ENCODE measurements at places on chromosomes 3 and 15.

DNA sequence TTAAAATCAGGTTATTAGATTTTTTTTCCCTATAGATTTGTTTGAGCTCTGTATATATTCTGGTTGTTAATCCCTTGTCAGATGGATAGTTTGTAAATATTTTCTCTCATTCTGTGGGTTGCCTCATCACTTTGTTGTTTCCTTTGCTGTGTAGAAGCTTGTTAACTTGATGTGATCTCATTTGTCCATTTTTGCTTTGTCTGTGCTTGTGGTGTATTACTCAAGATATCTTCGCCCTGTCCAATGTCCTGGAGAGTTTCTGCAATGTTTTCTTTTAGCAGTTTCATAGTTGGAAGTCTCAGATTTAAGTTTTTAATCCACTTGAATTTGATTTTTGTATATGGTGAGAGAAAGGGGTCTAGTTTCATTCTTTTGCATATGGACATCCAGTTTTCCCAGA is 699.1 kb downstream of the NAALADL2 start:
- no peak for DNase-seq

GRCh38 chr15:50163719-50164410 is 18.1 kb upstream of the SLC27A2 start:
- no peak for DNase-seq

DNA sequence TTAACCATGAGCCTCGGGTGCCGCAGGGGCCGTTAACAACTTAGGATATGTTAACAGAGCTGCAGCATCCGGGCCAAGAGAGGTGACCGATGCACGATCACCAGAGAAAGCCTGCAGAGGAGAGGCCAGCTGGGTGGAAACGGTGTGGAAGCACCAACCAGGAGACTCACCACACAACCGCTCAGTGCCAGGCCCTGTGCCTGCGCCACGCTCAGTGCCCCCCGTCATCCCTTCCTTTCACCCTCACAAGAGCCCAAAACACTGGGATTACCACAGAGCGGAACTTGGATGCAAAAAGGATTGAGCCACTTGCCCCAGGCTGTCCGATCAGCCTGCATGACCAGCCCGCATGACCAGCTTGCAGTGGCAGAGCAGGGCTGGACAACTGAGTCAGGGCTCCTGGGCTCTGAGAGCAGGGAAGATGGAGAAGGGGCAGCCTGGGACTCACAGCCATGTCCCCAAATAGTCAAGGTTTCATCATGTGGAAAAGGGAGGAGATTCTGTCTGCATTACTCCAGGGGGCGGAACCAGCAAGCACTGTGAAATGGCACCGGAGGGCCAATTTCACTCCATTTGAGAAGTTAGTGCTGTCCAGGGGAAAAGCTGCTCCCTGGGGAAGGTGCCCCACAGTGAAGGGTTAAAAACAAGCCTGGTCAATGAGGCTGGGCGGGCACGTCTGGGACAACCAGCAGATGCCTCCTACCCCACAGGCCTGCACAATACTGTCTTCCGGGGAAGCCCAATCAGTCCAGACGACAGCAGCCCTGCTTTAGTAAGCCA is 156.8 kb downstream of the ATP10A start:
- no peak for DNase-seq

DNA sequence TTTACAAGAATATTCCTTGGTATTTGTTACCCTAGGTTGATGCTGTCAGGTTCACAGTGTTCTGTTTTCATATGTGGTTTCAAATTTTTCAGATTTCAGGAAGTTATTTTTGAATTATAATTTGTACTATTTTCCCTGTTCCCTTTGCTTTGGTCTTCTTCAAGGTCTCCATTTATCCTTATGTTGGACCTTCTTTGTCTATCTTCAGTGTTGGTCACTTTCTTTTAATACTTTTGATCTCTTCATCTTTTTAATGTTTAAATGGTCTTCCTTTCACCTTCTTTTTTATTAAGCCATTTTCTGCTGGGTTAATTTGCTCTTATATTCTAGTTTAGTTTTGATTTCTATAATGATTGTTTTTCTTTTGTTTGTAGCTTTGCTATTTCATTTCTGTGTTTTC is 61.3 kb downstream of the KLHL25 start:
- DNase-seq = no peak

DNA sequence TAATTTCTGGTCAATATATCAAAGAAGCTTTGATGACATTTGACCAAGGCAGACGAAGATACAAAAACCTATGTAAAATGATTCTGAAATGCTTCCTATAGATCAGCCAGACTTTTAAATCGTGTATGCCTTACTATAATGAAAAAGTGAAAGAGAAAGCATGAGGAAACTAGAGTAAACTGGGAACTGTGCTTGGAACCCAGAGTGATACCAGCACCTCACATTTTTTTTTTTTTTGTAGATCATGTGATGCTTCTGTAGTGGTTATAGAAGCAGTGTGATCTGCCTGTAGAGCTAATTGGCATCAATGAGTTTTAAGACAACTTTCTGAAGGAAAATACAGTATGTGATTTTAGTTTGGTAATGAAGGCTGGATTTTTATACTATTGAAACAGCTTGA is 150.7 kb downstream of the NLGN1 start:
- no peak for DNase-seq

- no peak for DNase-seq
These were observed 10.8 kb downstream of the STRA6 start for GRCh38 chr15:74191798-74192197.

GRCh38 chr3:165742351-165742750 is 94.9 kb downstream of the BCHE start:
- no peak for DNase-seq

DNA sequence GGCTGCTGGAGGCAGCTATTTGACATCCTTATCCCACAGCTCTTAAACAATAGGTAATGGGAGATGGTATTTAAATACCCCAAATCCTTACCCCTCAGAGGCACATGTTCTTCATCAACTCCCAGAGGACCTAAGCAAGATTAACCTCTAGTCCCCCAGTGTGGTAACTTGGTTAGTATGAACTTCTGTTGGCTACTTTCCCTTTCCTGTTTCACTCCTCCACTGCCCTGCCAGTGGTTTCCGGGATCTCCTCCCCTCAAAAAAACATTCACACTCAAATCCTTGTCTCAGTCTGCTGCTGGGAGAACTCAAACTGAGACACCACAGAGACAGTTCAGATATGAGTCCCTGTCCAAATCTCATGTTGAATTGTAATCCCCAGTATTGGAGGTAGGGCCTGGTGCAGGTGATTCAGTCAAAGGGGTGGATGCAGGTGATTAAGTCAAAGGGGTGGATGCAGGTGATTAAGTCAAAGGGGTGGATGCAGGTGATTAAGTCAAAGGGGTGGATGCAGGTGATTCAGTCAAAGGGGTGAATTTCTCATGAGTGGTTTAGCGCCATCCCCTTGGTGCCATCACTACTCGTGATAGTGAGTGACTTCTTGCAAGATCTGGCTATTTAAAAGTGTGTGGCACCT is 335.0 kb upstream of the CTNNB1 start:
- no peak for DNase-seq

DNA sequence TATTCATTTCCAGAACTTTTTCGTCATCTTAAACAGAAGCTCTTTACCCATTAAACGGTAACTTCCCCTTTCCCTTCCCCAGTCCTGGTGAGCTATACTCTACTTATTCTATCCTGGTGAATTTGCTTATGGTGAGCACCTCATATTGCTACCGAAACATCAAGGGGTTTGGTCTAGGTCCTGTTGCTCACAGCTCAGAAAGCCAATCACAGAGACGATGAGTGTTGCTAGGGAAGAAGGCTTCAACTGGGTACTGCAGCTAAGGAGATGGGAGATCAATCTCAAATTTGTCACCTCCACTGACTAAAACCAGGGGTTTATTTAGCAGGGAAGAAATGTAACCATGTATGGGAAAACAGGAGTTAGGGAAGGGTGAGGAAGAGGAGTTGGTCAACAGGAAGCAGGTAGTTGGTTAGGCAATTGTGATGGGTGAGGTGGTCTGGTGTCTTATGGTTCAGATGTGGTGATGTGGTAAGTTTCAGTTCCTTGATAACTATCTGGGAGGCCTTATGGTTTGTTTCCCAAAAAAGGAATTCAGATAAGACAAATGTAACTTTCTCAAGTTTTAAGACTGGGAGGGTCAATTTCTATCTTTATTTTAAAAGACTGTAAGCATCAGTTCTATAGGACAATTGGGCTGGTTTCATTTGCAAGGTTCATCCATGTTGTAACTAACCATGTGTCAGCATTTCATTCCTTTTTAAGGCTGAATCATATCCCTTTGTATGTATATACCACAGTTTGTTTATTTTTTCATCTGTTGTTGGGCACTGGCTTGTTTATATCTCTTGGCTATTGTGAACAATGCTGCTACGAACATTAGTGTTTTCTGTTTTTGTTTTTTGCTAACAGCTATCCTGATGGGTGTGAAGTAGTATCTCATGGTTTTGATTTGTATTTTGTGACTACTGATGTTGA is 24.3 kb downstream of the ARHGAP11B start:
- no peak for DNase-seq

DNA sequence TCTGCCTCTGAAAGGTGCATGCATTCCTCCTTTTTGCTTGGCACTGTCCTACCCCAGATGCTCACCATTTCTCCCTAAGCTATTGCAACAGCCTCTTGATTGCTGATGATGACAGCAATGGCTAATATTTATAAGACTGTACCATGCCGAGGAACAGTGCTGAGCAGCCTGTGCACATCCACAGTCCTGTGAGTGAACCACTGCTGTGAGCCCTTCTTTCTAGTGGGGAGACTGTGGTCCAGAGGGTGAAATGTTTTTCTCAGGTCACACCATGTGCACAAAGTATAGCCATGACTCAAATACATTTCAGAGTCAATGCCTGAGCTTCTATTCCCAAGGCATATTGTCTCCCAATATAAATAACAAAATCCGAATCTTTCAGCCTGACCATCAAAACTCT is 231.2 kb upstream of the LRTM1 start:
- DNase-seq = no peak

GRCh38 chr3:15462451-15462850 is 35.1 kb downstream of the EAF1 start:
- DNase-seq = no peak

DNA sequence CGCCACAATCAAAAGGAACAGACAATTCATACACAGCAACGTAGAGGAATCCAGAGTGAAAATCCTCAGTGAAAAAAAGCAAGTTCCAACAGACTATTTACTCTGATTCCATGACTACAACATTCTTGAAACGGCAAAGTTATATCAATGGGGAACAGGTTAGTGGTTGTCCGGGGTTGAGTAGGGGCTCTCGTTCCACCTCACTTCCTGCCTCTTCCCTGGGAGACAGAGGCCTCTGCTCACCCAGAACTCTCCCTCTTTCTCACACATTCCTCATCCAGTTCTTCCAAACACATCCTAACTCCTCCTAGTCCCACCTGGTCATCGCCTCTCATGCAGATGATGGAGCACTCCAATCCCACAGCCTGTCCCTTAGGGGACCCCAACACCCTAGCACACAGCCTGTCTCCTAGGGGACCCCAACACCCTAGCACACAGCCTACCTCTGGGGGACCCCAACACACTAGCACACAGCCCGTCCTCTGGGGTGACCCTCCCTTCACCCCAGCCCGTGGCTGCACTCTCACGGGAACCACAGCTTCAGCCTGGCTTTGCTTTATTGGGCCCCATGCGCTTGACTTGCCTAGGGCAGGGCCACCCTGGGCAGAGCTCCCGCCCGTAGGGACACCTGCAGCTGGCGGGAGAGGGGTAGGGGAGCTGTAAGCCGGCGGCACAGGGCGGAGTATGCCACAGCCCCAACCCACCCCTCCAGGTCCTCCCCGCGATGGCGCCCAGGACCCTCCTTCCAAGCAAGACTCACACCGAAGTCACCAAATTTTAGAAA is 5.2 kb downstream of the OCA2 start:
- no peak for DNase-seq

DNA sequence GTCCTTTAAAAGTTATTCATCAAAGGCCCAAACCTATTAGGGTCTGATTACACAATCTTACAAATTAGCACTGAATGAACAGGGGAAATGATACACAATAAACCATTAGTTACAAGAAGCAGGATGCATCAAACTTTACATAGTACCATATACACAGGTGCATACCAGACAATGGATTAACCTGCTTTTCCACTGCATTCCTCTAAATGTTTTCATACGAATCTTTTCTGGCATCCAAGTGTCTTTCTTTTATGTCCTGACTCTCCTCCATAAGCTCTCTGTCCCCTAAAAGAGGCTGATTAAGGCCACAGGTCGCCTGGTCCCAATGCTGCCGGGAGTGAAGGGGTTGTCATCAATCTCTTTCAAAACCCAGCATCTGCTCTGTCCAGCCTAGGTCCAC is 11.4 kb downstream of the FBN1 start:
- DNase-seq = no peak

DNA sequence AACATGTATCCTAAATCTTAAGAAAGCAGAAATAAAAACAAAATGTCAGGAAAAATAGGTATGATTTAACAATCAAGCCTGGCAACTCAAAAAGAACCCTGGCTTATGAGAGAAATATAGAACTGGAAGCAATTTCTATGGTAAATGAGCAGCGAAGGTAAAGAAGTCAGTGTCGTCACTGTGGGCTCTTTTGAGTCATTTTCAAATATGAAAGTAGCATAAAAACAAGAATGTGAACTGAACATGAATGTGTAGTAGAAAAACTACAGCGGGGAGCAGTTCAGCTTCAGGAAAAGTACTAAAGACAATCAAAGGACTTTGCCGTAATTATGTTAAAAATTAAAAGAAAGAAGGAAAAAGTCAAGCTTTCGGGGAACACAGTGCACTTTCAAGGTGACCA is 17.5 kb downstream of the LSG1 start:
- no peak for DNase-seq

- no peak for DNase-seq
These were observed 71.5 kb downstream of the PLCH1 start for GRCh38 chr3:155673421-155673820.

DNA sequence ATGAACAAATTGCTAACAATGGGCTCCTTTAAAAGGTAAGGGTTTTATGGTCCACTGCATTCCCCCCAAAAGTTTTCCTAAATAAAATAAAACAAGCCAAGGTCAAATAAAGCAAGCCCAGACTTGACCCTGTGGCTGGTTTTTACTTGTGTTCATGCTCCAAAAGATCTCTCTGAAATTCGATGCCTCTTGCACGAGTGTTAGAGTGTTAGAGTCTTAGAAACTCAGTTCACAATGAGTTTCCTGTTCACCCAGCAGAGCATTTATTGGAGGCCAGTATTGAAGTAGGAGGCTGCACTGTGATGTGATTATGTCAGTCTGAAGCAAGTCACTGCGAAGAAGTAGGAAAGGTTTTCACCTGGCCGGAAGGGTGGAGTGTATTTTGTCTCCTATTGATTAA is 59.9 kb upstream of the LRTM1 start:
- no peak for DNase-seq

- DNase-seq = no peak
These were observed 206.4 kb downstream of the NAALADL2 start for GRCh38 chr3:175065497-175065896.

GRCh38 chr3:51375571-51375970 is 9.5 kb upstream of the MANF start:
- DNase-seq = no peak

GRCh38 chr3:28791713-28792255 is 443.2 kb upstream of the AZI2 start:
- no peak for DNase-seq

GRCh38 chr3:119228373-119229145 is 12.1 kb downstream of the B4GALT4 start:
- DNase-seq = no peak
